ENCODE measurements at places on chromosomes 3 and 15. TPM values are rescaled to one million over a fixed set of nuclear protein-coding genes. Genes with fewer than 3 reads are reported as not detected.

The ROPN1 gene
- total RNA-seq: not detected

The B3GALNT1 gene
- 41.2 TPM for total RNA-seq

The ADCY5 gene
- 0.07 TPM for total RNA-seq

The TMEM266 gene
- not detected for total RNA-seq

GRCh38 chr3:21435871-21436270 is 315.1 kb downstream of the ZNF385D start:
- peak; percentile 19 for DNase-seq

DNA sequence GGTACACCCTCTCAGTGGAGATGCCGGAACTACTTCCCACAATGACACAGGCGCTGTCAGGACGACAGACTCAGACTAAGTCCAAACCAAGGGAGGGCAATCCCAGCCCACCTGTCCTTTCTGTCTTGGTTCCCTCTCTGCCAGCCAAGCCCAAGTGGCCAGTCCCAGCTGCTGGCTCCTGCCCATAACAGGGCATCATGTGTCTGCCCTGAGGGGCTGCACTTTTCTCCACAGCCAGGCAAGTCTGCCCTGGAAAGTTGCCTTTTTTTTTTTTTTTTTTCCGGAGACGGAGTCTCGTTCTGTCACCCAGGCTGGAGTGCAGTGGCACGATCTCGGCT is 20.0 kb upstream of the BCL2A1 start:
- DNase-seq: no peak

GRCh38 chr3:123584284-123584987 is 417 bp downstream of the HACD2 start:
- DNase-seq: no peak
